ENCODE measurements at places on chromosomes 2 and 18. TPM values are rescaled to one million over a fixed set of nuclear protein-coding genes. Genes with fewer than 3 reads are reported as not detected.

AQP12A gene
- not detected for total RNA-seq

CHAC2 gene
- 19.3 TPM for total RNA-seq

STAT1 gene
- total RNA-seq, result 252 TPM

IL36RN gene
- not detected for total RNA-seq

INPP5D gene
- total RNA-seq, result 136 TPM

NDUFAF7 gene
- 24.3 TPM for total RNA-seq

DNAJC5G gene
- not detected for total RNA-seq

SP140 gene
- total RNA-seq, result 55.3 TPM

ZNF804A gene
- not detected for total RNA-seq

Data from natural killer cell treated with Interleukin-12 subunit alpha and Interleukin-12 subunit beta and Interleukin-15 and Interleukin-18, amount 100 ng/mL, for 72 hours (primary cell).